Caki2 (cell line): ENCODE measurements at places on chromosomes 4 and X. TPM values are rescaled to one million over a fixed set of nuclear protein-coding genes. Genes with fewer than 3 reads are reported as not detected.

The EVC gene
- 11.5 and 24.0 TPM in 2 replicates for total RNA-seq

The DOK7 gene
- total RNA-seq = 19.8 and 20.7 TPM in 2 replicates

The CSAG2 gene
- not detected in 2 replicates for total RNA-seq

The CYSLTR1 gene
- total RNA-seq = not detected in 2 replicates

The N4BP2 gene
- total RNA-seq = 1.6 and 5.1 TPM in 2 replicates

The CT45A10 gene
- not detected in 2 replicates for total RNA-seq

The TMEM156 gene
- 40.0 and 64.9 TPM in 2 replicates for total RNA-seq

The AFP gene
- 5.4 and 25.5 TPM in 2 replicates for total RNA-seq

The ETDB gene
- total RNA-seq = not detected in 2 replicates

The ACE2 gene
- 0.06 TPM in 1 of 2 replicates, not detected in the other for total RNA-seq

The ZNF330 gene
- total RNA-seq = 15.4 and 29.1 TPM in 2 replicates

The CFP gene
- not detected in 2 replicates for total RNA-seq

The SSX1 gene
- total RNA-seq = 0.51 and 1.2 TPM in 2 replicates

The GUCY1B1 gene
- total RNA-seq = 33.8 and 35.6 TPM in 2 replicates

The SGMS2 gene
- total RNA-seq = 9.3 and 47.4 TPM in 2 replicates

The DCHS2 gene
- total RNA-seq = 0.34 and 3.0 TPM in 2 replicates

The SAT1 gene
- total RNA-seq = 34.3 and 49.8 TPM in 2 replicates

The NLGN4X gene
- 12.5 and 36.6 TPM in 2 replicates for total RNA-seq

The SYN1 gene
- not detected in 2 replicates for total RNA-seq
